Kidney glomerular epithelial cell (primary cell): ENCODE measurements at places on chromosomes 1 and 21.

- peak; percentile 56 for DNase-seq
These were observed 18.9 kb downstream of the CAPN2 start for GRCh38 chr1:223731133-223731770.

GRCh38 chr1:3676581-3677470, 24.5 kb downstream of the TP73 start:
- DNase-seq = no peak

GRCh38 chr1:161737625-161738024, 12.0 kb upstream of the DUSP12 start:
- no peak for DNase-seq

DNA sequence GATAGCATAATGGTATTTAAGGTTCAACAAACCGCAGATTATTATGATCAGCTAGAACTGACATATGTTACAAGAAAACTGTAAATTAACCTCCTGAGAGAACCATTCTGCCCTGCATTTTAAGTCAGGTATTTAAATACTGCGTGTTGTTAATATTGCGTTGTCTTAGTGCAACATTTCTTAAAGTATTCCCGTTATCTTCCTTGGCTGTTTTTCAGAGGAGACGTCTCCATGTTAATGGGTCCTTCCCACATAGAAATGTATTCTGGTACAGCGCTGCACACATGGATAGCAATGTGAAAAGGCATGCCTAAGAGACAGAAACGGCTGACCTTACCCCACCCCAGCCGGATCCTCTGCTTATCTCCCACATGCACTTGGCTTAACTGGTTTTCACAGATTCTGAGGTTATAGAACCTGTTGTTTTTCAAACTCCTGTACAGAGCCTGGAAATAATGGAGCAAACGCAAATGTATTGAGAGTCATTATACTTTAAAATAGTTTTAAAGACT, 22.8 kb upstream of the DEGS1 start:
- no peak for DNase-seq

DNA sequence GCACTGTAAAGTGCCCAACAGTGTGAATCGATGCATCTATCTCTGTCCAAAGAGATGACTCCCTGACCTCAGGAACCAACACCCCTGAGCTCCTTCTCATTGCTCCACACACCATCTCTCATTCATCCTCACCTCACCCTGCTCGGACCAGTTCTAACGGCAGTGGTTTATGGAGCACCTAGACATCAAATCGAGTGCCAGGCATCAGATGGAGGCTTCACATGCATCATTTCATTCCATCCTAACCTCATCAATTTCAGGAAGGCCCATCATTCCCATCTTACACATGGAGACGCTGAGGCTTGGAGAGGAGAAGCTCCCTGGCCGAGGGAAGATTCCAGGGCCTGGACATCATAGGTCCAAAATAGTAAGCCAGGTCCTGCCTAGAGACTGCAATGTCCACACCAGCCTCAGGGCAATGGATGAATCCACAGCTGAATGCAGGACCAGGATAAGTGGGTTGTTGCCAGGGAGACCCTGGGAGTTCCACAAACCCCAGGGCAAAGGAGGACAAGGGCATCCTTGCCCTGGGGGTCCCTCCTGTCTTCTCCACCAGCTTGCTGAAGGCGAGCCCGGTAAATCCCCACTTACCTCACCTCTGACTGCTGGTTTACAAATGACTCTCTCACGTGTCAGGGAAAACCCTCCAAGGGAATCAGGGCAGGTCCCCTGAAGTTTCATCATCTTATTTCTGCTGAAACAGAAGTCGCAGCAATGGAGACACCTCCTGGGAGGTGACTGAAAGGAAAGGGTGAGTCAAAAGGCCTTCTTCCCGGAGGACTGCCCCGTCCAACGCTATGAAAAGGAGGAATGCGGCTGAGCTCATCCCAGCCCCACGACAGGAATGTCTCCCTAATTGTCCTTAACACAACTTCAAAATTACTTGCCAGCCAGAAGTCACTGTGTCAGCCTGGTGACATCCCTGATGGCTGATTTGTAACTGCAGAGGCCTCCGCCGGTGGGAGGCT, 9.0 kb upstream of the IFFO2 start:
- DNase-seq = peak; percentile 40

DNA sequence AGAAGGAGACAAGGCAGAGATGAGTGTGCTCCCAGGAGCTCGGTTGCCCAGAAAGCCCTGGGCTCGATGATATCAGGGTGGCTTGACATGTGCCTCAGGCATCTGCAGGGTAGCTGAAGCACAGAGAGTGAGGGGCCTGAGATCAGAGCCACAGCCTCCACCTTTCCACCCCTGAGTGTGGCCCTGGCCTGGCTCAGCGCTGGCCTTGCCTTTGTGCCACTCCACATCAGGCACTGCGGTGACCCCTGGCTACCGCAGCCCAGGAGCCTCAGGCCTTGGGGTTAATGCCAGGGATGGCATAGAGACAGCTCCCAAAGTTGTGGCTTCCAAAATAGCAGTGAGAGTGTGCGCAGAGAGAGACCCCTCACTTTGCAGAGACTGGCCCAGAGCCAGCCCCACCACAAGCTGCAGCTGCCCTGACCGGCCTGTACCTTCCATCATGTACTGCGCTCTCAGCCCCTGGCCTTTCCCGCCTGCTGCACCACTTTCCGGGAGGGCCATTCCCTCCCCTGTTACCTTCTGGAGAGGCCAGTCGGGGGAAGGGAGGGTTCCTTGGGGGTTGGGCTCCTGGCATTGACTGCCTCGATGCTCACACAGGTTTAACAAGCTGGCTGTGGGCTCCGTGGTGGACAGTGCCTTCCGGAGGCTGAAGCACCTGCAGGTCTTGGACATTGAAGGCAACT, 19.5 kb downstream of the PODN start:
- DNase-seq = no peak

DNA sequence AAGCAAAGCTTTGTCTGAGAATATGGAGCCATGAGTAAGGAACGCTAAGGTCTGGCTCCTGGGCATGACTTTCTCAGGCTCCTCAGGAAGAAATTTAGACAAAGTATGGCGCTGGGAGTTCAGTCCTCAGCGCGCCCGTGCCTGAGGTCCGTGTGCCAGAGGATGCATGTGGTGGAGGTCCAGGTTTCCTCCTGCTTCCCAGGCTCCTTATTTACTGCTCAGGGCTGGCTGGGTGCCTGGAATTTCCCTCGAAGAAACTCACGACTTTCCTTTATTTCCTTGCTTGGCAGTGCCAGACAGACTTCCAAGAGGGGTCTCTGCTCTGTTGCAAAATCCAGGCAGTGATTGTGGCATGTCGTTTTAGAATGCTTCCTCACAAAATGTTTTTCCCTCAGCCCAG, 13.3 kb downstream of the GCSAML start:
- DNase-seq = no peak

DNA sequence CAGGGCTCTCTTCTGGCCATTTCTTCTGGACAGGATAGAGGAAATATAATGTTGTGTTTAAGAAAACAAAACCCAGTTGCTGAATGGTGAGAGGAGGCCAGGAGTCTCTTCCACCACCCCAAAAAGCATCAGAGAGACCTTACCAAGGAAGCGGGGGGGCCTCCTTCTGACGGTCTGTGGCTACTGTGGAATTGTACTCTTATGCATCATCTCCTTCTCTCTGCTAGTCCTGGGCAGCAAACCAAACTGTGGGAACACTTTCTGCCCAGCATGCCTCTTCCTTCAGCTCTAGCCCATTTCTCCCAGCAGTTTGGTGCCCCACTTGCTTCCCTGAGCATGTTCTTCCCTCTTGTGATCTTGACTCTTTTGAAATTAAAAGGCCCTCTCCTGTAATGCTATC, 157.7 kb downstream of the HHIPL2 start:
- no peak for DNase-seq

GRCh38 chr21:36412916-36413315, 27.7 kb downstream of the CHAF1B start:
- DNase-seq = no peak

GRCh38 chr1:27862671-27863537, 9.4 kb upstream of the THEMIS2 start:
- peak; percentile 98 for DNase-seq

- DNase-seq = peak; percentile 70
These were observed 11.8 kb downstream of the NOS1AP start for GRCh38 chr1:162081316-162081715.

DNA sequence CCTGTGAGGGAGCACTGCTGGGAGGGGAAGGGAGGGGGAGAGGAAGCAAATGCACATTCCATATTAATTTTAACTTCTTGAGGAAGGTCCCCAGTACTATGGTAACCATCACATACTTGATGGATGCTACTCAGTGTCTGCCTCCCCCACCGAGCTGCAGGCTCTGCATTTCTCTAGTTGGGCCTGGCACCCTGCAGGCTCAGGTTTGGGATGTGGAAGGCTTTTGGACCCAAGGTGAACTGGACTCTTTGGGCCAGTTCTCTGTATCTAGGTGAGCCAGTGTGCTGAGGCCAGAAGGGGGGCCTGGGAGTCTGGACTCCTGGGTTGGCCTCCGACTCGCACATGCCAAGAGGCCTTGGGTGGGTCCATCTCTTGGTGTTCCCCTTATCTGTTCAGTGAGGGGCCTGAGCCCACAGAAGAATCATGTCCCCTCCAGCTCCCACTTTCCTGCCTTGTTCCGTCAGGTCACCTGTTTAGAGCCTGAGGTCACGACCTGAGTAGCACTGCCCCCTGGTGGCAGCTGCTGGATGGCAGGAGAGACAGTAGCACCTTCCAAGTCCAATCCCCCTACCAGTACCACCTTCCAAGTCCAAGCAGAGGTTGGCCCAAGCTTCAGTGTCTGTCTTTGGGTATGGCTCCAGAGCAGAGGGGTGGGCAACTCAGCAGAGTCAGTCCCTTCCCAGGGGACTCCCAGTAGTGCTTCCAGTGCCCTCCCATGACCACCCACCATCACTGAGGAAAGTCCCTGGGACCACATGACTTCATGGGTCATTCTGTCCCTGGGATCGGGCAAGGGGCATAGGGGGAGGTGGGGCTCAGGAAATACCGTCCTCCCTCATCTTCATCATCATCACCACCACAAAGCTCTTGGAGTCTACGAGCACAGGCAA, 241.8 kb downstream of the TRABD2B start:
- no peak for DNase-seq
